Stomach (tissue), 19 donors: ENCODE measurements at places on chromosomes 4 and X. TPM values are rescaled to one million over a fixed set of nuclear protein-coding genes. Genes with fewer than 3 reads are reported as not detected.

- DNase-seq: no peak
- peak overlapping the region; percentile 91 for H3K27ac ChIP-seq
- H3K36me3 ChIP-seq: peaks cover 23% of the 10 kb centered on the region
- peaks cover 32% of the 10 kb centered on the region for H3K4me1 ChIP-seq
Observed at GRCh38 chr4:121799867-121800501, 1.1 kb upstream of the EXOSC9 start.

GRCh38 chr4:161696944-161697343, 466.9 kb downstream of the FSTL5 start:
- H3K27me3 ChIP-seq: no peaks in the 10 kb centered on the region
- no peak overlapping the region for H3K27ac ChIP-seq
- H3K36me3 ChIP-seq: no peaks in the 10 kb centered on the region
- no peak for DNase-seq

DNA sequence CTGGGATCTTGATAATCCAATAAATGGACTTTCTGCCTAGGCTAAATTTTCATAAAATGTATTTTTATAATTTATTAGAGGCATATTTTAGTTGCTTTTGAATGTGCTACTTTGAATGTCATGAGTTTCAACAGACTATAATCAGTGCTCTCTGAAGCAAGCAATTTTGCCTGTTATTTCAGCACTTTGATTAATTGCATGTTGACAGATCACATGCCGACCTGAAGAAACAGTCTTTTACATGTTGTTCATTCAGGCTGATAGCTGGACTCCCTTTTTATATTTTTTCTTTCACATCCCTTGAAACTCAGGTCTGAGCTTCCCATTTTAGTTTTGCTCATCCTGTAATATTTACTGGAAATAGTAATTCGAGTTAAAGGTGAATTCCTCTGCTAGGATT, 341.0 kb downstream of the NAP1L3 start:
- no peak overlapping the region for H3K27ac ChIP-seq
- H3K27me3 ChIP-seq: no peaks in the 10 kb centered on the region
- H3K4me3 ChIP-seq: no peak overlapping the region

DNA sequence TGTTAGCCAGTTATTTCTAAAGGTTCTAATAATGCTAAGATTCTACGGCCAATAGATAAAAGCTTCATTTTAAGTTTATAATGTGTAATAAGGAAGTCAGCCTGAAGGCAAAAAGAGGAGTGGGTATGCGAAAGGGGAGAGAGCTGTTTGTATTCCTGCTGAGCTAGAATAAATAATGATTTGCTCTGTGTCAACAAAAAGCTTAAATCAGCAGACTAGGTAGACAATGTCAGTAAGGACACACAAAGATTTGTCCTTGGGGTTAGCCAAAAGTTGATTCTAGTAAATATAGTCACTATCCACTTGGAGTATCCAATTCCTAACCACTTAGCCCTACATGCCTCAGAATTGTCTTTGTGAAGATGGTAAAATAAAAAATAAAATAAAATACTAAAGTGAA, 90.3 kb upstream of the GRIA3 start:
- no peak for DNase-seq
- no peaks in the 10 kb centered on the region for H3K36me3 ChIP-seq
- no peaks in the 10 kb centered on the region for H3K27me3 ChIP-seq
- no peak overlapping the region for H3K4me3 ChIP-seq
- no peaks in the 10 kb centered on the region for H3K4me1 ChIP-seq
- H3K27ac ChIP-seq: no peak overlapping the region

GRCh38 chrX:142831961-142832530, 193.7 kb upstream of the SPANXN4 start:
- no peaks in the 10 kb centered on the region for H3K27me3 ChIP-seq
- no peaks in the 10 kb centered on the region for H3K36me3 ChIP-seq
- no peak for DNase-seq

- no peaks in the 10 kb centered on the region for H3K4me1 ChIP-seq
- H3K27ac ChIP-seq: no peak overlapping the region
- no peaks in the 10 kb centered on the region for H3K36me3 ChIP-seq
- no peak for DNase-seq
Observed at GRCh38 chrX:1185561-1185960, 26.9 kb downstream of the CRLF2 start.

- no peak overlapping the region for H3K4me3 ChIP-seq
- no peak overlapping the region for H3K27ac ChIP-seq
- H3K27me3 ChIP-seq: no peaks in the 10 kb centered on the region
- H3K4me1 ChIP-seq: peaks cover 27% of the 10 kb centered on the region
Observed at GRCh38 chrX:17846045-17846444, 15.1 kb downstream of the RAI2 start.

GRCh38 chrX:103215425-103215991, 600 bp downstream of the BEX4 start:
- peak overlapping the region; percentile 90 for H3K27ac ChIP-seq
- no peaks in the 10 kb centered on the region for H3K4me1 ChIP-seq
- H3K4me3 ChIP-seq: peak overlapping the region; percentile 74
- H3K36me3 ChIP-seq: no peaks in the 10 kb centered on the region

DNA sequence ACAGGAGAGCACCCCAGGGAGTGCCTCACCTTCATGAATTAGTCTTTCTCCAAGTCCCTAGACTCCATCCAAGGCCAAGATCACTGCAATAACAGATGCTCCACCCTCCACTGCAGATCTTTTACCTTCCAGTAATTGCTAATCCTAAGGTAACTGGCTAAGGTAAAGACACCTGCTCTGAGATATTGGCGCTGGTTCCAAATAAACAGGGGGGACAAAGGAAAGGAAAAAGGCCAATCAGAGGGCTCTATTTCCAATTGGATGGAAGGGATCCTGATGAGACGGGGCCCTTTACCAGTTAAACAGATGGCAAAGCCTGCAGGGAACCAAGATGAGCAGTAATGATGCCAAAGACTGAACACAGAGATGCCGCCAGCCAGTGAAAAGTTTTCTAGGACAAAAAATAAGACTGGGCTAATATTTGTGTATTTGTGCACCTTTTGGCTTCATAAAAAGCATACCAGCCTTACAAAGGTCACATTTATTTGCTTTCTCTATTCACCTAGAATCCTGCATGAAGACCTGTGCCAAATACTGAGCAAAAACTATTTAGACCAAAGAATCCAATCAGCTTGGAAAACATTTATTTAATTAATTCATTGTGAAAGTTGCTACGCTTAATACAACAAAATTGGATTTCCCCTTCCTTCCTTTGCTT, 148.5 kb downstream of the PPP3CA start:
- H3K36me3 ChIP-seq: no peaks in the 10 kb centered on the region
- H3K4me1 ChIP-seq: peaks cover 61% of the 10 kb centered on the region
- no peak for DNase-seq
- H3K4me3 ChIP-seq: no peak overlapping the region
- H3K27ac ChIP-seq: no peak overlapping the region

GRCh38 chrX:78314561-78314960, 12.8 kb downstream of the CYSLTR1 start:
- no peak overlapping the region for H3K27ac ChIP-seq
- no peaks in the 10 kb centered on the region for H3K4me1 ChIP-seq
- no peaks in the 10 kb centered on the region for H3K36me3 ChIP-seq
- H3K4me3 ChIP-seq: no peak overlapping the region
- no peak for DNase-seq

GRCh38 chr4:101853028-101853427, 62.5 kb downstream of the BANK1 start:
- DNase-seq: no peak
- H3K36me3 ChIP-seq: no peaks in the 10 kb centered on the region
- no peak overlapping the region for H3K4me3 ChIP-seq
- H3K27ac ChIP-seq: no peak overlapping the region
- no peaks in the 10 kb centered on the region for H3K4me1 ChIP-seq

GRCh38 chrX:148333989-148334388, 166.4 kb upstream of the AFF2 start:
- H3K4me3 ChIP-seq: no peak overlapping the region
- H3K27me3 ChIP-seq: no peaks in the 10 kb centered on the region
- no peak for DNase-seq
- no peak overlapping the region for H3K27ac ChIP-seq
- H3K36me3 ChIP-seq: no peaks in the 10 kb centered on the region
- no peaks in the 10 kb centered on the region for H3K4me1 ChIP-seq

DNA sequence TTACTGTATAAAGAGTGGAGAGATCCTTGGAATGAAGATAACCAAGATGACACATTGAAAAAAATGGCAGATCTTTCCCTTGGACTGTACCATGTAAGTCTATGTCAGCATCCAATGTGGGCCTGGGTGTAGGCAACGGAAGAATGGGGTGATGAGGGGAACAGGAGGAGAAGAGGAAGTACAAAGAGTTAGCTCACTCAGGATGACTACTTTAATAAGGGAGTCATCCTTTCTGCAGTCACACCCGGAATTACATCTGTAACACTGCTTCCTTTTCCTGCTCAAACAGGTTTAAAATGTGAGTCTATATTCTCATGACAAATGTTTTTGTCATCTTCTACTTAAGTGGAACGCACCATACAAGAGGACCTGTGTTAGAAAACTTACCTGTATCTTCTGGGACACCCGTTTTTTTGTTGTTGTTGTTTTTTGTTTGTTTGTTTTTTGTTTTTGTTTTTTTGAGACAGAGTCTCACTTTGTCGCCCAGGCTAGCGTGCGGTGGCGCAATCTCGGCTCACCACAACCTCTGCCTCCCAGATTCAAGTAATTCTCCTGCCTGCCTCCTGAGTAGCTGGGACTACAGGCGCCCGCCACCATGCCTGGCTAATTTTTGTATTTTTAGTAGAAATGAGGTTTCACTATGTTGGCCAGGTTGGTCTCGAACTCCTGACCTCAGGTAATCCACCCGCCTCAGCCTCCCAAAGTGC, 18.0 kb downstream of the HPSE start:
- H3K27ac ChIP-seq: peak overlapping the region; percentile 12
- no peaks in the 10 kb centered on the region for H3K27me3 ChIP-seq
- H3K4me3 ChIP-seq: no peak overlapping the region
- no peaks in the 10 kb centered on the region for H3K36me3 ChIP-seq

DNA sequence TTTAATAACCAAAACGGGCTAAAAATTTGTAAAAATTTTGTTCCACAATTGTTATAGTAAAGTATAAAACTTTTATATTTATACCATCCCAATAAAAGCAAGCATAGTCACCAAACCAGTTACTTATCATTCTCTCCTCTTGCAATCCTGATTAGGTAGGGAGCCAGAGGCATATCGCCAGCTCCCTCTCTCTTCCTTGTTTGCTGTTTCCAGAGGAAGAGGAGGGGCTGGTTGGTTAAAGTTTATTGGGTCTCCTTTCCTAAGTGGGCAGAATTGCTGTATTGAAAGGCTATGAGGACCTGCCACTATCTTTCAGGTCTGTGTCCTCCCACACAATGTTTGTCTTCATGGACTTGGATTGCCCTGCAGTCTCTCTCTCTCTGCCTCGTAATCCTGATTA, 29.6 kb upstream of the BBS12 start:
- peak; percentile 68 for DNase-seq
- no peaks in the 10 kb centered on the region for H3K36me3 ChIP-seq
- no peak overlapping the region for H3K27ac ChIP-seq
- H3K27me3 ChIP-seq: no peaks in the 10 kb centered on the region
- peaks cover 5% of the 10 kb centered on the region for H3K4me1 ChIP-seq

- no peak overlapping the region for H3K27ac ChIP-seq
- DNase-seq: no peak
- peaks cover 61% of the 10 kb centered on the region for H3K36me3 ChIP-seq
- peaks cover 3% of the 10 kb centered on the region for H3K4me1 ChIP-seq
- no peaks in the 10 kb centered on the region for H3K27me3 ChIP-seq
Observed at GRCh38 chr4:52606726-52607125, 52.4 kb downstream of the USP46 start.

- no peak for DNase-seq
- H3K27me3 ChIP-seq: no peaks in the 10 kb centered on the region
- no peak overlapping the region for H3K4me3 ChIP-seq
- no peaks in the 10 kb centered on the region for H3K4me1 ChIP-seq
- H3K36me3 ChIP-seq: no peaks in the 10 kb centered on the region
- no peak overlapping the region for H3K27ac ChIP-seq
Observed at GRCh38 chr4:111231281-111231680, 608.4 kb upstream of the PITX2 start.

DNA sequence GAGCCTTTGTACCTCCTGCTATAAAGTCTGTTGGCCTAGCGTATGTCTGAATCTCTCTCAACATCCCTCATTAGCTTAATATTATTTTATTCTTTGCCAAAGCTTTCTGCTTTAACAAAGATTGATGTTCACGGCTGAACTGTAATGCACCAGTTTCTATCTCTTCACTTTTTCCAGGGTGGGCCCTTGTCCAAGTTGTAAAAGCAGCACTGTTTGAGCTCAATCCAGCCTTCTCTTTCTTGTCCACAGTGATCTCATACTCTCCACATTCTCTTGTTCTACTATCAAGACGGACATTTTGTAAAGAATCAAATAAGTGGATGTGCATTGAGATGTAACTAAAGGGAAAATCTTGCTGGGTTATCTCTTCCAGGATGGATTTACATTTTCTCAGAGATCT, 34.4 kb upstream of the RTL3 start:
- no peaks in the 10 kb centered on the region for H3K4me1 ChIP-seq
- H3K27me3 ChIP-seq: no peaks in the 10 kb centered on the region
- no peak for DNase-seq

DNA sequence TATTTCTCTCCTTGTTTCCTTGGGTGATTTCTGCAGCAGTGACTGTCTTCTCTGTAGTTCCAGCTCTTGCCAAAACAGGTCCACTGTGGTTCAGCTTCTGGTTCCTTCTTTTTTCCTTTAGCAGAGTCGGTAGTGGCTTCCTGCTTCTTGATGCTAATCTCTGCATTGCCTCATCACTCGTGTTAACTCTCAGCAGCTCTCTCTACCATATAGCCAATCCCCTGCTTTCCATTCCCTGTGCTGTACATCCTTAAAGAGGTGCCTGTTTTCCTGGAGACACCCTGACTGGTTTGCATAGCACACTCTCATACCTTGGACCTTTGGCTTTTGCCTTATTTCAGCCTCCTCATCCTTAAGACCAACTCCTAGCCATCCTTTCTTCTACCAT, 191.2 kb upstream of the LNX1 start:
- no peaks in the 10 kb centered on the region for H3K36me3 ChIP-seq
- H3K27ac ChIP-seq: peak overlapping the region; percentile 62
- no peaks in the 10 kb centered on the region for H3K4me1 ChIP-seq
- H3K4me3 ChIP-seq: no peak overlapping the region
- no peak for DNase-seq

DNA sequence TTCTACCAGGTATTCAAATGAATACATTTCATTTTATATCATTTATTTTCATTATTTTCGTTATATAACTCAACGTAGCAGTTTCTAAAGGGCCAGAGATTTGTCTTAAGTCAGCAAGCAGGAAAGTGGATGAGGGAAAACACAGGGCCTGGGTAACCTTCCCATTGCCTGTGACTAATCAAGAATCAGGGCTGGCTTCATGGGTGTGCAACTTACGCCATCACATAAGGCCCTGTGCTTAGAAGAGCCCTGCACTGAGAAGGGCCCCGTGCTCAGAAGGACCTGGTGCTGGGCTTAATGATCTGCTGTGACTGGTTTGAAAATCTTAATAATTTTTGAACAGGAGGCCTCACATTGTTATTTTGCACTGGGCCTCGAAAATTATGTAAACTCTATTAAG, 65.4 kb upstream of the FAM9C start:
- no peak overlapping the region for H3K4me3 ChIP-seq
- H3K27ac ChIP-seq: peak overlapping the region; percentile 9
- H3K4me1 ChIP-seq: no peaks in the 10 kb centered on the region

The DKK2 gene
- total RNA-seq: 0.58 TPM

The SPANXC gene
- not detected for total RNA-seq

The ATP10D gene
- total RNA-seq: 42.2 TPM

The ANTXR2 gene
- total RNA-seq: 30.3 TPM

The CSTF2 gene
- 6.8 TPM for total RNA-seq

The STIM2 gene
- 28.1 TPM for total RNA-seq
